Fibroblast of skin of left quadriceps (primary cell): ENCODE measurements at places on chromosomes 1 and 21.

GRCh38 chr1:17113963-17114362 lies 5.3 kb downstream of the PADI2 start:
- DNase-seq = no peak

- DNase-seq = no peak
Measured at GRCh38 chr1:174266991-174267612, 107.8 kb downstream of the RABGAP1L start.

GRCh38 chr21:41779659-41780058 lies 12.8 kb upstream of the RIPK4 start:
- DNase-seq = no peak

- DNase-seq = peak; percentile 55
Measured at GRCh38 chr21:41768437-41769042, 1.7 kb upstream of the RIPK4 start.
